Aortic smooth muscle cell (primary cell): ENCODE measurements at places on chromosomes 11 and 22. TPM values are rescaled to one million over a fixed set of nuclear protein-coding genes. Genes with fewer than 3 reads are reported as not detected.

TH gene
- not detected in 2 replicates for total RNA-seq

NAALAD2 gene
- total RNA-seq: 0.13 and 0.37 TPM in 2 replicates

SLC22A9 gene
- total RNA-seq: not detected in 2 replicates

IGF2 gene
- total RNA-seq: under 0.01 TPM in 1 of 2 replicates, not detected in the other

MMP8 gene
- not detected in 2 replicates for total RNA-seq

PLCB3 gene
- total RNA-seq: 53.6 and 68.6 TPM in 2 replicates

OR56A3 gene
- total RNA-seq: not detected in 2 replicates

CNTN5 gene
- total RNA-seq: 1.4 and 1.5 TPM in 2 replicates

C22orf31 gene
- not detected in 2 replicates for total RNA-seq
